Colonic mucosa (tissue), 4 donors: ENCODE measurements at places on chromosomes 13 and 19. TPM values are rescaled to one million over a fixed set of nuclear protein-coding genes. Genes with fewer than 3 reads are reported as not detected.

The RYR1 gene
- 0.64 TPM for total RNA-seq

The FXYD1 gene
- total RNA-seq, result 8.8 TPM

- DNase-seq, result peak; percentile 35
- no peak overlapping the region for H3K4me3 ChIP-seq
- no peaks in the 10 kb centered on the region for H3K36me3 ChIP-seq
- no peak overlapping the region for H3K27ac ChIP-seq
- peaks cover 1% of the 10 kb centered on the region for H3K4me1 ChIP-seq
Observed at GRCh38 chr13:23898101-23898500, 799 bp upstream of the C1QTNF9B start.

The WDR83 gene
- total RNA-seq, result 17.9 TPM
